GM12865 (cell line): ENCODE measurements at places on chromosomes 4 and X.

- no peak for DNase-seq
Observed at GRCh38 chrX:148923631-148924030, 423.2 kb downstream of the AFF2 start.

DNA sequence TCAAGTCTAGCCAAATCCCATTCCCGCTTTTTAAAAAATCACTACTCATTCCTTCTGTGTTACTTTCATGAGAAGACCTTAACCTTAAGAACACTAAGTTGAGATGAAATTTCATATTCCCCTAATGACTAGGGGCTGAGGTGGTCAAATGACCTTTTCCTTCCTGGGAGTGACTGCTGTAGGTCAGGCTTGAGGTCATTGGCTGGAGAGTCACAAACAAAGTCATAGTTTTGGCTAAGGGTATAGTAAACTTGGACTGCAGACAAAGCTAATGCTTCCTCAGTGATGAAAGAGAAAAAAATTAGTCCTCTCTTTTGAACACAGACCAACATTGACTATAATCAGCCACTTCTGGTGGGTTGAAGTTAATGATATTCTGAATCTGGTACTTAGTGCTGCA, 16.0 kb upstream of the FGF2 start:
- no peak for DNase-seq

DNA sequence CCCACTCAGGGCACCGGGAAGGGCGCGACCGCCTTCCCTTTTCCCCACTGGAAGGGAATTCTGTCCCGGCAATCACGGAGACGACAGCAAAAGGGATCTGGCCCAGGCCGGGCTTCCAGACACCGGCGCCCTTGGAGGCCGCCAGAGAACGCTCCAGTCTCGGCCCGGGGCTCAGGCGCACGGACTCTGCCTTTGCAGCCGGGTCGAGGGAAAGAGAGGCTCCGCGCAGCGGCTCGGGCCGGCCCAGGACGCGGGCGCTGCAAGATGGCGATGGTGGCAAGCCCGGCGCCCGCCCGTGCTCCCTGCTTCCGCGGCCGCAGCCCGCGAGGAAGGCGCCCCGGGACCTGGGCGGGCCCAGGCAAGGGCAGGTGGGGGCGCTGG, 1.1 kb downstream of the CTBP1 start:
- no peak for DNase-seq

- DNase-seq = no peak
Observed at GRCh38 chr4:48804584-48805301, 24.7 kb upstream of the FRYL start.

- peak; percentile 58 for DNase-seq
Observed at GRCh38 chrX:11764602-11765067, 6.6 kb downstream of the MSL3 start.

- DNase-seq = no peak
Observed at GRCh38 chr4:38669208-38669607, 5.2 kb downstream of the KLF3 start.

GRCh38 chrX:45145492-45146215, 55.0 kb downstream of the DIPK2B start:
- DNase-seq = no peak

DNA sequence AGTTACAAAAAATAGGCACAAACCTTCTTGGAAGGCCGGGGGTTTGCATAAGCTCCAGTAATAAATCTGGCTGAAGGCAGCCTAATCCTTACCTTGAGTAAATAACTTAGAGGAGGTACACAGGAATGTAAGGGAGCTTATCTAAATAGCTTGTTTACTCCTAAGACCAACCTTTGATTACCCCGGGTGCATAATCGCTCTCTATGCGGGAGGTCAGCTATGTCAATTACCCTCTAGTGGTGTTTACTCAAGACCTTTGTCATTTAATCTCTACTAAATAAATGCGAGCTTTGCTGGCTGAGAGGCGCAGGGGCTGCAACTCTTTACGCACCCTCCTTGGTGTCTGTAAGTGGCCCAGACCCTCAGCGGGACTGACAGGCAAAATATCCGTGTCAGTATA, 50.2 kb upstream of the MAP9 start:
- DNase-seq = no peak

- DNase-seq = no peak
Observed at GRCh38 chrX:99073551-99073950, 1336.5 kb downstream of the PCDH19 start.

GRCh38 chrX:65671286-65671685, 3.8 kb downstream of the MSN start:
- DNase-seq = no peak
